ENCODE measurements at places on chromosomes 5 and 9.
A peak's percentile ranks its signal among the peaks of the same experiment; 100 is the strongest.

GRCh38 chr9:127897193-127897692 is 2.2 kb downstream of the ST6GALNAC6 start:
- DNase-seq, result peak; percentile 58

DNA sequence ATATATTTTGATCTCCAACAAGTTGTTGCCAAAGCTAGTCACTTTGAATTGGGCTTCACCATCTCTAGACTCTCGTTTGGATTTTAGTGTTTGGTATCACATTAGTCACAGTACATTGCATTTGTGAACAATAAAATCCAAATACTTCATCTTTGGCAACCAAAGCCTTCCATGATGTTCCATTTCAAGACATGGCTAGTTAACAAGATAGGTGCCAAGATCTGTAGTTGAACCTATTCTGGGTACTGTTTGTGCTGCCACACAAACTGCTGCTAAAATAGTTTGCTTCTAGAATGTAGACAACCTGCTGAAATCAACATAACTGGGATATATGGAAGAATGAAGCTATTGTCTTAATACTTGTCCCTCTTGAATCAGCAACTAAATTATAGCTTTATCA is 207.5 kb downstream of the LRRC70 start:
- no peak for DNase-seq

DNA sequence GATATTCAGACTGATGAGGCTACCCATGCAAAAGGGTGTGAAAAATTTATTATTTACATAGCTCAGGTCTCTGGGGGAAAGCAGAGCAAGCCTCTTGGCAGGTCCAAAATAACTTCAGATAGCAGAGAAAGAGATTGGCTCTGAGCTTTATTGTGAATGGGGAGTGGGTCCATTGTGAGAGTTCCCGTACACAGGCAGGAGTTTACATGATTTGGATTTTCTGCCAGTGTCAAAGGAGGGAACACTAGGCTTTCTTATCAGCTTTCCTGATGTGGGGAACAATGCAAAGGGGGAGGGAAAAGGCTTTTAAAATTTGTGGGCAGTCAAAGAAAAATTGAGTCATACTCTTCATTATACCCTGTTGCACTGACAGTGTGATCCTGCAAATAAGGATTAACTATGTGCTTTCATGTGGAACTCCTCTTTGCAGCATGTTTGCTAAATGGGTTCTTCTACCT is 615.0 kb upstream of the RIOK2 start:
- no peak for DNase-seq

GRCh38 chr5:140973550-140973949 is 7.3 kb downstream of the PCDHAC2 start:
- no peak for DNase-seq

- DNase-seq, result no peak
Measured at GRCh38 chr5:164202338-164202737, 696.9 kb downstream of the MAT2B start.

- no peak for DNase-seq
Measured at GRCh38 chr5:127086589-127086988, 13.3 kb upstream of the C5orf63 start.

DNA sequence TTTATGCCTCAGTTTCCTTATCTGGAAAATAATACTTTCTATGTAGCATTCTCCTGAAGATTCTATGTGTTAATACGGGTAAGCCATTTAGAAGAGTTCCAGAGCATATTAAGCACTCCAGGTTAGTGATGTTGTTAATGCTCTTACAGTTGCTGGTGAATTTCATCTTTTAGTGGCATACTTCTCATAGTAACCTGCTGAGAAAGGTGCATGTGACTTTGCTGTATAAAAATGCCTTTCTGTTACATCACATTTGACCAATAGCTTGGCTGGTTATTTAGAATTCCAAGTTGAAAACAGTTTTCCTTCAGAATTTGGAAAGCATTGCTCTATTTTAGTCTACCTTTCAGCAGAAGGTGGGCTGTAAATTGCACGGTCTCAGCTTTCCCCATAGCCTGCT is 27.2 kb downstream of the GCNT1 start:
- no peak for DNase-seq

DNA sequence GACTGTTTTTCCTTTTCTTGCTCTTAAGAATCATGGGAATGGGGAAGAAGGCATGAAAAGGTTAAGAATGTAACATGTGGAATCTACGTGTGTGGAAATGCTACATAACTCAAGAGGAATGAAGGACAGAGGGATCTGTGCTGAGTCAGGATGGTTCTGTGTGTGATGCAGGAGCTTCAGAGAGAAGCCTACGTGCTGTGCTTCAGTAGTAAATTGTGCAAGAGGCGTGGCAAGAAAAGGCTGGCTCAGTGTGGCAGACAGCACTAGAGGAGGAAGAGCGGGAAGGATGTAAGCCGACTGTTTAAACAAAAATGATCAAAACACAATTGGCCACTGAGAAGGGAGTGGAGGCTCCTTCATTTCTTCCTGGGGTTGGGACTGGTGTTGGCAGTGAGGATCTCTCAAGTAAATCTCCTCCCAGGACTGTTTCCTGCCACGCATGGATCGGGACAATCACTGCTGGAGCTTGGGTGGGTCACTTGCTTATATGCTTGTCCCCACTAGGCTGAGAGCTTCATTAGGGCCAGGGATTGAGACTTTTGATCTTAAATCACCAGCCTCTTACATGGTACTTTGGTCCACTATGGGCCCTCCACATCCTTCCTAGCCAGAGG is 59.4 kb upstream of the BASP1 start:
- no peak for DNase-seq

- DNase-seq, result no peak
Measured at GRCh38 chr9:90839183-90839728, 37.6 kb downstream of the SYK start.

DNA sequence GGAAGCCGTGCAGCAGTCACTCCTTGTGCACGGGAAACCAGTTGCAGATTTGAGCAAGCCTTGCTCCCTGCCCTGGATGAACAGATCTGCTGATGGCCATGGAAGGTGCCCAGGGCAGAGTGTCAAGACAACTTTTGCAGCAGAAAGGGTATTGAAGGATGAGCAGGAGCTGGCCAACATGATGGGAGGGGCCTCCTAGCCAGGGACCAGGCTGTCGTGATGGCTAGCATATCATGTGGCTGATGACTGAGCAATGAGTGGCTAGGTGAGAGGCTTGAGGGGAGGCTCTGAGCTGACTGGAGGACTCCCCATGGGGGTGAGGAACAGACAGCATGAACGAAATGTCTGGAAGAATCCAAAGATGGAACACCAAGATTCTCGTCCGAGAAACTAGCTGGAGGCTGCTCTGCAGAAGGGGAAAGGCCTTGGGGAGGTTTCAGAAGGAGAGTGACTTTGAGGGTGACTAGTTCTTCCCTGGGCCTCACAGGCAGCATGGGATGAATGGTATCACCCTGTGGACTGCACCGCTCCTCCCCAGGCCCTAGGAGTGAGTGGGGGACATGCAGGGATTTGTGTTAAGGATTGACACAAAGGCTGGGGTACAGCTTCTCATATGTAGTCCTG is 18.5 kb downstream of the PPARGC1B start:
- DNase-seq, result no peak

DNA sequence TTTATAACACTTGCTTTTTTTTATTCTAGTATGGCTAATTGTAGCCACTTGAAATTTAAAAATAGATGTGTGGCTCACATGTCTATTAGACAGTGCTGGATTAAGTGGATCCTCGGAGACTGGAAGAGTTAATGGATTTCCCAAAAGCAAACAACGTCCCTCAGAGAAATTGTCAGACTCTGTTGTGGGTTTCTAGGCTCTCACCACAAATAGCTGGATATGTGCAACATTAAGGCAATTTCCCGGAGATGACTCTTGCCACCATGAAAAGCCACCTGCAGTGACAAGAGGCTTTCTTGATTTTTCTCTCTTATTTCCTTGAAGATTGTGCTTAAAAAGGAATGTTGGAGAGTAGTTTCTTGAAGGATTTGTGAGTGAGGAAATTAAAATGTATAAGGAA is 43.2 kb downstream of the TMEM167A start:
- no peak for DNase-seq

- no peak for DNase-seq
Measured at GRCh38 chr9:3955305-3955687, 344.6 kb downstream of the GLIS3 start.

DNA sequence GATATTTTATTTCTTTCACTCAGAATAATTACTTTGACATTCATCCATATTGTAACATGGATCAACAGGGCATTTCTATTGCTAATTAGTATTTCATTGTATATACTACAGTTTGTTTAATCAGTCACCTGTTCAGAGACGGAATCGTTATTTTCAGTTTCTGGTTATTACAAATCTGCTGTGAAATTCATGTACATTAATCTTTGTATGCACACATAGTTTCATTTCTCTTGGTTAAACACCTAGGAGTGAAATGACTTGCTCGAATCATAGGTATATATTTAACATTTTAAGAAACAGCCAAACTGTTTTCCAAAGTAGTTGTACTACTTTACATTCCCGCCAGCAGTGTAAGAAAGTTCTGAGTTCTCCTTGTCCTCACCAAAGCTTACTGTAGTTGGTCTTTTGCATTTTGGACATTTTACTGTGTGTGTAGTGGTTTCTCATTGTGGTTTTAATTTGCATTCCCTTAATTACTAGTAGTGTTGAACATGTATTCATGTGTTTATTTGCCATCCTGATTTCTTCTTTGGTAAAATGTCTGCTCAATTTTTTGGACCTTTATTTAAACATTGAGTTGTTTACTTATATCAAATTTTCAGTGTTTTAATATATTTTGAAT is 198.2 kb downstream of the SAXO1 start:
- DNase-seq, result no peak

- no peak for DNase-seq
Measured at GRCh38 chr5:147140558-147140957, 94.3 kb upstream of the STK32A start.

GRCh38 chr5:9148242-9148641 is 397.6 kb downstream of the SEMA5A start:
- DNase-seq, result no peak

DNA sequence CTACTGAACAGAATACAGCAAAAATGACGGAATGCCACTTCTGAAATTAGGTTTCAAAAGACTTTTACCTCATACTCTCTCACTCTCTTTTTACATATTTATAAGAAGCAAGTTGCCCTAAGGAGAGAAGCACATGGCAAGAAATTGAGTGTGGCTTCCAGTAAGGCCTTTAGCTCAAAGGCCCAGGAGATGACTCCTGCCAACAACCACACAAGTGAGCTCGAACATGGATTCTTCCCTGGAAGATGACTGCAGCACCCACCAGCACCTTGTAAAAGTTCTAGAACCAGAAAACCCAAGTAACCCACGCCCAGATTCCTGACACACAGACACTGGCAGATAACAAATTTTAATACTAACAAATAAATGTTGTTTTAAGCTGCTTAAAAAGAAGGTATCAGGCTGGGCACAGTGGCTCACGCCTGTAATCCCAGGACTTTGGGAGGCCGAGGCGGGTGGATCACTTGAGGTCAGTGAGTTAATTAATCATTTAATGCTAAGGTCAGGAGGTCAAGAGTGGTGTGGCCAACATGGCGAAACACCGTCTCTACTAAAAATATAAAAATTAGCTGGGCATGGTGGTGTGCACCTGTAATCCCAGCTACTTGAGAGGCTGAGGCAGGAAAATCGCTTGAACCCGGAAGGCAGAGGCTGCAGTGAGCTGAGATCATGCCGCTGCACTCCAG is 17.0 kb downstream of the PTBP3 start:
- no peak for DNase-seq

DNA sequence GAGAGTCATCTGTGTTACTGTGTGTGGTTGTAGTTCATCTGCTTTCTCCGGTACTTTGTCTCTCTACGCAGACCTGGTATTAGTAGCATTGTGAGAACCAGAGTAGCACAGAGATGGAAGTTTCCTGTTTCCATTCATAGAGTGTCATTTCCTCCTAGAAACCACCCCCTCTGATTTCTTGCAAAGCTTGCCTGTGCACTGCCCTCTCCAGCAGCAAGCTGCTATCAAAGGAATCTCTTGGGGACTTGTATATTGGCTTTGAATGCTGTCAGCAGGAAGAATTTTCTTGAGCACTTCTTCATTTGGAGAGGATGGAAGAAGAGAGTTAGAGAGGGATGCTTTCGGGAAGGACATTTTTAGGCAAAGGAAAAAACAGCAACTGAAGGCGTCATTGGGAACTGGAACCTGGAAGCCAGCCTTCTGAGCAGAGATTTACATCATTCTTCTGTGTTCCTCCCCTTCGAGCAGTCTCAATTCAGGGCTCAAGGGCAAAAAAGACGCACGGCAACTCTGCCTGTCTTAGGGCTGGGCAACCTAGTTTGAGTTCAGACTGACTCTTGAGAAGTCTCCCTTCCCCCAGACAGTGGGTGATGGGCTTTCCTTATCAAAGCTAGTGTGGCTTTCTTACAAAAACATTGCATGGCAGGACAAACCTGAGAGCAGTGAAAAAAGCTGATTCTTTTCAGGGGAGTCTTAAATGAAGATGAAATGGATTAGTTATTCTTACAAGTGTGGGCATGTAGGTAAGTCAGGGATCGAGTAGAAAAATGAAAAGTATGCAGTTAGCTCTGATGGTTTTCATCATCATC is 226.3 kb downstream of the AOPEP start:
- no peak for DNase-seq

DNA sequence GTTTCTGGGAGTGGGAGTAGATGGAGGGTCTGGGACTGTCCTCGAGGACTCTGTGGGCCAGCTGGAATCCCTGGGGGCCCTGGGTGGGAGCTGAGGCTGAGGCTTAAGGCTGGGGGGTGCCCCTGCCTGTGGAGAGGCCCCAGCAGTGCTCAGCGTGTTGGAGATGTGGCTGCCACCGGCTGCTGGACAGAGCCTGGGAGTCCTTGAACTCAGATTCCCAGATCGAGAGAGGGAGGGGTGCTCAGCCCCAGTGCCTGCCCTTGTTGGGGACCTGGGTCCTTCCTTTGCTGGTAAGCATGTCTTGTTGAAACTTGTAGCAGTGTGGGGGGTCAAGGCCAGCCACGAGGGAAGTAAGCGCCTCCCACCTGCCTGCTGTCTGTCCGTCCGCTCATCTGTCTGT is 10.7 kb downstream of the RXRA start:
- no peak for DNase-seq

- DNase-seq, result no peak
Measured at GRCh38 chr5:67268231-67269021, 71.8 kb upstream of the CD180 start.

Measured in KBM-7 (cell line).